ENCODE measurements at places on chromosomes 11 and 22.

DNA sequence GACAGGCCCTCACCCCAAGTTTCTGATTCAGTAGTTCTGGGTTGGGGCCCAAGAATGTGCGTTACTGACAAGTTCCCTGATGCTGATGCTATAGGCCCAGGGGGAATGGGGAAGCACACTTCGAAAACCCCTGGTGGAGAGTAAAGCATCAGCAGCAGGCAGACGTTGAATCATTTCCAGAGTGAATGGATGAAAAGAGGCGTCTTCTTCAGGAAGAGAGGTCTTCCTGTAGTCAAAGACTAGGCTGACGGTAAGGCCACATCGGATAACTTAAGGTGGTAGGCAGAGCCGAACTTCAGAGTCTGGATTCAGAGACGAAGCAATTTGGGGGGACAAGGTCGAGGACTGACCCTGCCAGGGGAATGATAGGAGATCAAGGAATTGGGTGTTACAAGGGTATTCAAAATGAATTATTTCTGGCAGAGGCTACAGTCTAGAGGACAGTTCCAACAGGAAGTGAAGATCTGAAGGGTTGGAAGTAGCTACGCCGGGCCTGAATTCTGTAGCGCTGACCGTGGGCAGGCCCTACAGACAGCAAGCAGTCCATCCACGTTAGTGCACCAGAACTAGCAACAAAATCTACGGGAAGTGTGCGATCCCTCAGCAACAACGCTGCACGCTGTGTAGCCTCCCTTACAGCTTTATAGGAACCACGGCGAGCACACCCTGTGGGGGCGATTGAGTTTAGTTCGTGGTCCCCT lies 862 bp upstream of the CENATAC start:
- peak; percentile 64 for DNase-seq

DNA sequence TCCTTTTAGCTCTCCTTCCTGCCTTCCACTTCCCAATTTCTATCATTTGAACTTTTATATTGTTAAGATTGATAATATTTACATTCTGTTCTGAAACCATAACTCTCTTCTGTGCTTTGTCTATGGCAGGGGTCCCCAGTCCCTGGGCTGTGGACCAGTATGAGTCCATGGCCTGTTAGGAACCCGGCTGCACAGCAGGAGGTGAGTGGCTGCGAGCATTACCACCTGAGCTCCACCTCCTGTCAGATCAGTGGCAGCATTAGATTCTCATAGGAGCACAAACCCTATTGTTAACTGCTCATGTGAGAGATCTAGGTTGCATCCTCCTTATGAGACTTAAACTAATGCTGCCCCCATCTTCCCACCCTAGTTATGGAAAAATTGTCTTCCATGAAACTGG lies 48.4 kb upstream of the HEPHL1 start:
- DNase-seq: no peak

DNA sequence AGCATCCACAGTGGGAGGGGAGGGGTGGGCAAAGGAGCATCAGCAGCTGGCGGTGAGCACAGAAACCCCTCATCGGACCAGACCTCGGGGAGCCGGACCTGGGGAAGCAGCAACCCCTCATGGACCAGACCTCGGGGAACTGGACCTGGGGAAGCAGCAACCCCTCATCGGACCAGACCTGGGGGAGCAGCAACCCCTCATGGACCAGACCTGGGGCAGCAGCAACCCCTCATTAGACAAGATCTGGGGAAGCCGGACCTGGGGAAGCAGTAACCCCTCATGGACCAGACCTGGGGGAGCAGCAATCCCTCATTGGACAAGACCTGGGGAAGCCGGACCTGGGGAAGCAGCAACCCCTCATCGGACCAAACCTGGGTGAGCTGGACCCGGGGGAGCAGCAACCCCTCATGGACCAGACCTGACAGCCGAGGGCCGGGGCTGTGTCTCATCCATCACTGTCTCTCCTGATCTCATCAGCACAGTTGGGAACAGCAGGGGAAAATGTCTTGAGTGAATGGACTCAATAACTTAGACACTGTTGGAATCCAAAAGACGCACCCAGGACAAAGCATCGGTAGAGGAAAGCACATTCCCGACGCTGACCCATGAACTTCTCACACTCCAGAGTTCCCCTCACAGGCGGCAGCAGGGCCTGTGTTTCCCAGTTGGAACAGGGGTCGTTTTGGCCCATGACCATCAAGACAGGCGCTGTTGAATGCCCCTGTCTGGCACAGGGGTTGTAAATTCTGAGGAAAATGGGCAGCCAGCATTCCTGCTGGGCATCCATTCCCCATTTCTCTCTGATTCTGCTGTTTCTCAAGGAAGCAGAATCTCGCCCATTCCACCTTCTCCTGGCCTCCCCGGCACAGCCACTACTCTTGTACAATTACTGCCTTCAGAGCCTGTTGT lies 1494.6 kb downstream of the TBC1D22A start:
- no peak for DNase-seq

GRCh38 chr11:119529936-119530335 lies 107.0 kb upstream of the THY1 start:
- DNase-seq: no peak

- DNase-seq: no peak
Observed at GRCh38 chr22:26161746-26162145, 7.5 kb upstream of the SEZ6L start.

DNA sequence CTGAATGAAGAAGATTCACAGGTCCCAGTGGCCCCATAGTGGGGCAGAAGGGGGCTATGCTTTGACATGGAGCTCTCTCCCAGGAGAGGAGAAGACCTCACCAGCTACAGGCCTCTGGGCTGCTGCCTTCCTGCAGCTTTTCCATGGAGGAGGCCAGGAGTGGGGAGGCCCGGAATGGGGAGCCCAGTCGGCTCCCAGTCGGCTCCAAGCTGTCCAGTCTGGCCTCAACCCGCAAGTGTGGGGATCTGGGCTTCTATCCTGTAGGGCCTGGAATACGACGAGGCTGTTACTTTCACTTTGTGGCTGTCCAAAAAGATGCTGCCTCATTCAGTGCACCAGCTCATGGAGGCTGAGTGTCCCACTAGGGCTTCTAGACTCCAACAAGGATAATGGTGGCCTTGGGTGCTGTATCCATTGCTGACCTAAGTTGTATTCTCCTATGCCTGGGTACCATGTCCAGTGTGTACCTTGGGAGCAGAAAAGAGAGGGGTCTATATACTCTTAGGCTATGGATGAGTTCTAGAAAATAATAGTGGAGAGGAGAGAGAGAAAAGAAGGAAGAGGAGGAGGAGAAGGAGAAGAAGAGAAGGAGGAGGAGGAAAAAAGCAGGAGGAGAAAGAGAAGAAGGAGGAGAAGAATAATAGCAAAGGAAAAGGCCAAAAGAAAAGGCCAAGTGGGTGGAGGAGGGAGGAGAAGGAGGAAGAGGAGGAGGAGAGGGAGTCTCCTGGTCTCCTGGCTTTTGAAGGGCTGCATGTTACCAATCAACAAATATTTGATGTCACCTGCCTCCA lies 1.1 kb downstream of the MYO18B start:
- no peak for DNase-seq

GRCh38 chr22:25134451-25134850 lies 65.2 kb upstream of the CRYBB3 start:
- no peak for DNase-seq

DNA sequence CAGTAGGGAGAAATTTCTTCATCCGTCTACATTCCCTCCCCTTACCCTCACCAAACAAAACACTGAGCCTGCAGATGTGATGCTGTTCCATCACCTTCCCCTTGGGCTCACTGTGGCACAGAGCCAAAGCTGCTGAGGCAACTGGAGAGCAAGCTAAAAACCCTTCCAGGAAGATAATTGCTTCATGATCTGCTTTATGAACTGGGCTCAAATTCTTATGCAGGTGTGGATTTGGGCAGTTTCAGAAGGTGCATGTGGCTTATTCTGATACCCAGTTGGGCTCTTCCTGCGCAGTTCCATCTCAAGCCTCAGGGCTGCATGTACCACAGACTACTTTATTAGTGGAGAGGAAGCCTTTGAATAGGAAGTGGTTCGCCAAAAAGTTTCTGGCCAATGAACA lies 58.3 kb downstream of the AAMDC start:
- peak; percentile 13 for DNase-seq

- no peak for DNase-seq
Observed at GRCh38 chr11:72786305-72787215, 7.3 kb downstream of the STARD10 start.

DNA sequence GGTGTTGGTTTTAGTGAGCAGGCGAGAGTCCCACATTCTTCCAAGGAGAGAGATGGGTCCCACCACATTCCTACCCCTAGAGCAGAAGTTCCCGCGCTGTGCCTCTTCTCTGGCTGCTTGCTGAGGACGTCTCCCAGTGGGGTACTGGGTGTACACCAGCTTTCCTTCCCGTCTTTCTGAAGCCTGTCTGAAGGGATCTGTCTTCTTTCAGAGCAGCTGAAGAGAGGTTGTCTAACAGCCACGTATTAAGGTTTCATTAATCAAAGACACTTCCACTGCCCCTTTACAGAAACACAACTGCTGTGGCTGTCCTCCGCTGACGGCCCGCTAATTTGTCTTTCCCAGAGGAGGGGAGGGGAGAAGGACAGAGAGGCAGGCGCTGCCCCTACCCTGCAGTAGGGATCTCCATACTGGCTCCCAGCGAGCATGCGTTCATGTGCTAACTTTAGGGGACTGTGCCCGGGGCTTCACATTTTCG lies 56.0 kb downstream of the ZBTB16 start:
- no peak for DNase-seq

DNA sequence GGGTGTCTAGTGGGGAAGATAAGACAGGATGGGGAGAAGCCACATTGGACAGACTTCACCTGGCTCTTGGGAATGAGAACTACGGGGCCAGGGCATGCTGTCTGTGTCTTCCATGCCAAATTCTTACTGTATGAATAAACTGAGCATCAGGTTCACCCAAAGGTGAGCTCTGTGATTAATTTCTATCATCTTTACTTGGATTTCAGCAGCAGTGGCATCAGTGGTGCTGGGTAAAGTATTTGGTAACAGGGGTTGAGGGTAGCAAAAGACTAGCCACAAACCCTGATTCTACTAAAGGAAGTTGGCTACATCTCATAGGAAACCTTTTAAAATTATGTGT lies 38.8 kb downstream of the IRAG1 start:
- DNase-seq: no peak

DNA sequence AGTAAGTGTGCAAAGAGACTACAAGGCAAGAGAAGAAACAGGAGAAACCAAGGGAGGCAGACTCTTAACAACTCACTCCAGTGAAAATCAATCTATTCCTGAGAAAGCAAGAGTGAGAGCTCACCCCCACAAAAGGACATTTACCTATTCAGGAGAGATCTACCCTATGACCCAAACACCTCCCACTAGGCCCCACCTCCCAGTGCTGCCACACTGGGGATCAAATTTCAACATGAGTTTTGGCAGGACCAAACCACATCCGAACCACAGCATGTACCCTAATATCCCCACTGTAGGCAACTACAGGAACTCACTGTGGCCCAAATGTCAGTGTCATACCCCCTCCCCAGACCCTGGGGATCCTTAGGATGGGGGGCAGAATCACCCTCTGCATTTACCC lies 526.2 kb upstream of the B3GAT1 start:
- no peak for DNase-seq

GRCh38 chr11:61978703-61979661 lies 11.5 kb upstream of the FTH1 start:
- DNase-seq: no peak

DNA sequence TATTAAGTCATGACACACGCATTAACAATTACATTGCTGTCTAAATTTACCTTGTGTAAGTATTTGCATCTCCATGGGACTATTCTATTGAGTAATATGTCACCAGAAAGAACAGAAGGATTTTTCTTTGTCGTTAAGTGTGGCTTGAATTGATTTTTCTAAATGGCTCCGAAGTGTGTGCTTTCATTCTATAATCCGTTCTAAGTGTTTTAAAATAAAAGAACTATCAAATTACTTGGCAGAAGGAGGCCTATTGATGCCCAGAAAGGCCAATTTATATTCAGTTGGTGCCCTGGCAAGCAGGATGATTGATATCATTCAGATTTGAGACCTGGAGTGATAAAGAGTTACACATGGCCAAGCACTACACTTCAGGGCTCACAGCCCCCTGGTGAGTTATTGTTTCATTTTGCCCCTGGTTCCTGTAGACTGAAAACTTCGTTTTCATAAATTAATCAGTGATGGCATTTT lies 538.9 kb upstream of the ANO5 start:
- DNase-seq: no peak

GRCh38 chr11:57566905-57567514 lies 462 bp downstream of the UBE2L6 start:
- peak; percentile 57 for DNase-seq

- DNase-seq: no peak
Observed at GRCh38 chr11:17846852-17847453, 112.4 kb downstream of the KCNC1 start.

DNA sequence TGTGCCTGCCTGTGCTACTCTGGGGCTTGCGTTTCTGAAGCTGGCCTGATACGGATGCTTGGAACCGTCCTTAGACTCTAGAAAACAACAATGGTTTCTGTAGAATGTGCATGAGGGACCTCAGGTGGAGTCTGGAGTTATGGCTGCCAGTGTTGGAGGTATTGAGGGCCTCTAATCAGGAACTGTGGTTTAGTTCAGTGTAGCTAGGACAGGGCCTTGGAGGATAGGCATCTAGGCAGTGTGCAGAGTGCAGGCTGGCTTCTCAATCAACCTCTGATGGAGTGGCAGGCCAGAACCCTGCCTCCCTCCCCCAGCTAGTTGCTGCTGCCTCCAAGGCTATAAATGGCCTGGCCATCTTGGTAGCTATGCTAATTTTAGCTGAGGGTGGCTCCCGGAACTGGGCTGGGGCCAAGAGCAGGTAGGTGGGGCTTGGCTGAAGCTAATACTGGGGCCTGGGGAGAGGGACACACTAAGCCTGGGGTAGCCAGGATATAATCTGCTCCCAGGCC lies 4.0 kb downstream of the STIM1 start:
- no peak for DNase-seq

- no peak for DNase-seq
Observed at GRCh38 chr22:47569389-47570299, 807.2 kb downstream of the TBC1D22A start.

- no peak for DNase-seq
Observed at GRCh38 chr11:4881860-4882500, at the start of gene OR51T1. Gene OR51T1, plus strand, starts transcription at chr11:4881900. Its CDS starts 0 bp downstream, at chr11:4881900.

GRCh38 chr22:47787501-47788227 lies 1025.2 kb downstream of the TBC1D22A start:
- DNase-seq: no peak

DNA sequence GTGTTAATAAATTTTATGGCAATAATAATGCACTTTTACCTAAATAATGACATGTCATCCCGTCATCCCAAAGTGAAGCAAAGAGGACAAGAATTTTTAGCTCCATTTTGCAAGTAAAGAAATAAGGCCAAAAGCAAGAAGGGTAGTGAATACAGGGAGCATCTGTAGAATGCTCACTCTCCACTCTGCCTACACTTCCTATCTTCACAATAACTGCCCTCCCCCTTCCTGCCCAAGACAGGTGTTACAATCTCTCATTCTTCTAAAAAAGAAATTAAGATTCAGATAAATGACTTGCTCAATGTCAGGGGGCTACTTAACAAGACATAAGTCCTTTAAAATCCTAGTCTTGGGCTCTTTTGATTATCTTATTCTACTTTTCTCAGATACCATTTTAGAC lies 8.9 kb downstream of the RDX start:
- no peak for DNase-seq

- DNase-seq: no peak
Observed at GRCh38 chr22:17086296-17086695, 1.5 kb downstream of the IL17RA start.

GRCh38 chr11:27603376-27603990 lies 96.8 kb downstream of the BDNF start:
- no peak for DNase-seq

Measured in B cell (primary cell).